Ovary (tissue), 10 donors: ENCODE measurements at places on chromosomes 16 and 17. TPM values are rescaled to one million over a fixed set of nuclear protein-coding genes. Genes with fewer than 3 reads are reported as not detected.

DNA sequence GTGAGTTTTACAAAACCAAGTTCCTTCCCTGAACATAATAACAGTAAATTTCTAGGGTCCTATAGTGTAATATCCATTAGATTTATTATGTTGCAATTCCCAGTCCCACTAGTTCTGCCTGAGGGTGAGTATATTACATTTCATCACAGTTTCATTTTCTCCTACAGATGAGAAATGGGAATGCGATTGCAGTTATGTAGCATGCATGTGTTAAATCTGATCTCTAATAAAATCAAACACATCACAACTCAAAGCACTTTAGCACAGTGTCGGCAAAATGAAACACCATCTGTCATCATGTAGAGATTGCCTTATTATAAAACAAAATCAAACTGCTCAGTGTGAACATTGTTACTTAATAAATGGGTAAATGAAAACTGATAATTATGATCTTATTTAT, 180.5 kb upstream of the TOX3 start:
- H3K36me3 ChIP-seq: no peaks in the 10 kb centered on the region
- no peak overlapping the region for H3K4me3 ChIP-seq
- no peak overlapping the region for H3K27ac ChIP-seq
- DNase-seq: no peak

GRCh38 chr17:67421869-67422273, 44.8 kb downstream of the PITPNC1 start:
- no peaks in the 10 kb centered on the region for H3K27me3 ChIP-seq
- H3K4me1 ChIP-seq: no peaks in the 10 kb centered on the region
- no peak overlapping the region for H3K27ac ChIP-seq
- DNase-seq: no peak
- H3K36me3 ChIP-seq: no peaks in the 10 kb centered on the region
- H3K4me3 ChIP-seq: no peak overlapping the region

DNA sequence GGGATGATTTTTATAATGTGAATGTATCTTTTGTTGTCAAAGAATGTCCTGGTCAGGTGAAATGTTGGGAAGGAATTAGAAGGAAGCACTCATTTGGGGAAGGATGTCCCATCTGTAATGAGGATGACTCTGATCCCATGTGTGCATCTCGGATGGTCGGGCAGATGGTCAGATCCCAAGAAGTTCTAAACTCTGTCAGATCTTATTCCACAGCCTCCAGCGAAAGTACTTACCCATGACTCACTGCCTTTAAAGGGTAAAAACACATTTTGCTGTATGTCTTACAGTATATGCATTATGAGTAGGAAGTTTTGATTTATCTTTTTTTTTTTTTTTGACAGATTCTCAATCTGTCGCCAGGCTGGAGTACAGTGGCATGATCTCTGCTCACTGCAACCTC, 548 bp upstream of the KRTAP4-11 start:
- H3K27me3 ChIP-seq: no peaks in the 10 kb centered on the region
- H3K36me3 ChIP-seq: no peaks in the 10 kb centered on the region
- H3K27ac ChIP-seq: no peak overlapping the region
- DNase-seq: no peak

DNA sequence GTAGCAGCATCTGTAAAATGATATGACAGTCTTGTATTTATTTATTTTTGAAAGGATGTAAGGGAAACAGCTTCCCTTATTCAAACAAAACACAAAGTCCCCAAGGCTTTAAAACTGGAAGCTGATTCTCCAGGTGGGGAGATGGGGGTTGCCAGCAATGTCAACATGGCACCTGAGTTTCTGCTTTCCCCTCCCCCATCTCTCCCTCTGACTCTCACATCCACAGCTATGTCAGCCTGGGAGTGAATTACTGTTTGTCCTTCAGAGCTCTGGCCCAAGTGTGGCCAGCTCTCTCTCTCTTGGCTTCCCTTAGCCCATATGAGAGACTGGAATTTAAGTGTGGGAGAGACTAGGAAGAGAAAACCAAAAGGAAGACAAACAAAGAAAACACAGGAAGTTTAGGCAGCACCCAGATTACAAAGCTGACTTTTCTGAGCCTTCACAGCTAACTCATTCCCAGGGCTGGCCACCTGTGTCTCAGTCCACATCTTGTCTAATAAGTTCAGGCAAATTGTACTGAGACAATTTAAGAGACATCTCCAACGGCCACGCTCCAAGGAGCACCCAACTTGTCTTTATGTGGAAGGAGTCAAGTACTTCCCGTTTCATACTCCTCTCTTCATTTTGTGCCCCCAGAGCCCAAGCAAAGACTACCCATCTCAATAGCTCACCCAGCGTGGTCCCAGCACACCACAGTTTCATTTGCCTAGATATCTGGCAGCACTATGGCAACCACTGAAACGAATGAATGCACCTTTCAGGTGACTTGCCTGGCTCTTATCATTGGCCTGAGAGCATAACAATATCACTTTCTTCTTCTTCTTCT, 69.2 kb downstream of the SOX9 start:
- no peaks in the 10 kb centered on the region for H3K27me3 ChIP-seq
- H3K27ac ChIP-seq: no peak overlapping the region
- DNase-seq: no peak
- no peaks in the 10 kb centered on the region for H3K4me1 ChIP-seq

DNA sequence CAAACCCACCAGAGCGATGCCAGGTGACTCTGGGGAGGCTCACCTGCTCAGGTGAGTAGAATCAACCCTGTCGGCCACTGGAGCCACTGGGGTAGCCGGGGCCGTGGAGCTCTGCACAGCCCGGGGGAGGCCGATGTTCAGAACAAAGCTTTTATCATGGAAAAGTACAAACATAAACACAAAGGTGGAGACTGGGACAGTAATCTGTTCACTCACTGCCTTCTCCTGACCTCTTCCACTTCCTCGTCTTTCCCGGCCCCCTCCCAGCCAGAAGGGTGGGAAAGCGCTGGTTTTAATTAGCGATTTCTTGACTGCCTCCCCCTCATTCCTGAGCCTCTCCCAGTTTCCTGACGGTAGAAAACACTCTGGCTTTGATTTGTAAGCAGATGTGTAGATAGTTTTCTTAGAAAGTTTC, 9.8 kb upstream of the TEX19 start:
- peaks cover 3% of the 10 kb centered on the region for H3K4me1 ChIP-seq
- DNase-seq: no peak
- no peak overlapping the region for H3K4me3 ChIP-seq
- no peaks in the 10 kb centered on the region for H3K36me3 ChIP-seq
- no peak overlapping the region for H3K27ac ChIP-seq
- no peaks in the 10 kb centered on the region for H3K27me3 ChIP-seq

TEKT5 gene
- 0.45 TPM for polyA plus RNA-seq

DNA sequence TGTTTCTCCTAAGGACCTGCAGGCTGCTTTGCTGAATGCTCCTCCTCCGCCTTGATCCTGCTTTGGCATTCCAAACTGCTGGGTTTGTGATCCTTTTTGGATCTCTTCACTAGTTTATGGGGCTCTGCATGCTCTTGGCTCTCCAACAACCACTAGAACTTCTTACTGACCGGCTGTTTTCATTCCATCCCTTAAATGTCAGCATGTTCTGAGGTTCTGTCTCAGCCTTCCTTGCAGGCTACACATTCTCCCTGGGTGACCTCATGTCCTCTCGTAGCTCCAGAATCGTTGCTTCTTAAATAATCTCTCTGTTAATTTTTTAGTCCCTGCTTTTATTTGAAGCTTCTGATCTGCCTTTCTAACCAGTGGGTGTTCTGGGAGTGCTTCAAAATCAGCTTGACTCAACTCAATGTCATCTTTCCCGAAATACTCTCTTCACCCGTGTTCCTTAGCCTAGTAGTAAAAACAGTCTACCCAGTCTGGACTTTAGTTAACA, 119.0 kb upstream of the HS3ST2 start:
- H3K27ac ChIP-seq: no peak overlapping the region
- no peaks in the 10 kb centered on the region for H3K36me3 ChIP-seq
- no peaks in the 10 kb centered on the region for H3K27me3 ChIP-seq
- DNase-seq: no peak

TMEM100 gene
- 17.8 TPM for polyA plus RNA-seq

DNA sequence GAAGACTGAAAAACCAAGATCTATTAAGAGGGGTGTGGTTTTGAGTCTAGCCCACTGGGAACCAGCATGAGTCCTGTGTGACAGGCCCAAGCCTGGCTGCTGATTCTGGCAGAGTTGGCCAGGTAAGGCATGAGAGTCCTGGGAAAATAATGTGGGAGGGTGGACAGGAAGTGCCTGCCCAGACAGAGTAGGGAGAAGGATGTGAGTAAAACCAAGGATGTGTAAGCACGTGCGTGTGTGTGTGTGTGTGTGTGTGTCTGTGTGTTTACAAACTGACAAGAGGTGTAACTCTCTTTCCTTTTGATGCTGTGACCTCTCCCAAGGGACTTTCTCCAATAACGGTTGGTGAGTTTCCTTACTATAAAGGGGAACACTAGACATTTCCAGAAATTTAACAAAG, 15.6 kb upstream of the TEX2 start:
- no peak overlapping the region for H3K4me3 ChIP-seq
- no peak overlapping the region for H3K27ac ChIP-seq
- no peaks in the 10 kb centered on the region for H3K36me3 ChIP-seq
- H3K27me3 ChIP-seq: no peaks in the 10 kb centered on the region

- peak overlapping the region; percentile 16 for H3K27ac ChIP-seq
- H3K36me3 ChIP-seq: no peaks in the 10 kb centered on the region
- no peak overlapping the region for H3K4me3 ChIP-seq
- H3K4me1 ChIP-seq: no peaks in the 10 kb centered on the region
- H3K27me3 ChIP-seq: no peaks in the 10 kb centered on the region
Measured at GRCh38 chr16:11552440-11552839, 34.3 kb downstream of the LITAF start.

VWA3A gene
- 0.15 TPM for polyA plus RNA-seq
